CD4-positive, alpha-beta T cell treated with Interferon gamma for 1 hour (primary cell): ENCODE measurements at places on chromosomes 6 and 20.

GRCh38 chr20:3800256-3800877 lies 4.3 kb downstream of the CDC25B start:
- no peak for DNase-seq

DNA sequence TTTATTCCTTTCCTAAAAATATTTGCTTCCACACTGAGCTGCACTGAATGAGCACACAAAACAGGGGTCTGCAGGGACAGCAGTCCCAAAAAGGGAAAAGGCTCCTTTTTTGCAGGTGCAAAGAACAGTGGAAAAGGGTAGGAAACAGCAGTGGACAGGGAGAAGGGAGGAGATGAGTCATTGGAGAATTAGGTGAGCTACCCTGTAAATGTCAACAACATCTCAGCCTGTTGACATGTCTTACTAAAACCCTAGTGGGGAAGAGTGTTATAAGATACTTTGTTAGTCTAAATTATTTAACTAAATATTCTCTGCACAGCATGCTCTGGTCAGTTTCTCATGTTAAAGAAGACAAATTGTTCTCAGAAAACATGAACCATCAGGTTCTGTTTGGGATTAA lies 151.5 kb upstream of the FBXL4 start:
- no peak for DNase-seq

DNA sequence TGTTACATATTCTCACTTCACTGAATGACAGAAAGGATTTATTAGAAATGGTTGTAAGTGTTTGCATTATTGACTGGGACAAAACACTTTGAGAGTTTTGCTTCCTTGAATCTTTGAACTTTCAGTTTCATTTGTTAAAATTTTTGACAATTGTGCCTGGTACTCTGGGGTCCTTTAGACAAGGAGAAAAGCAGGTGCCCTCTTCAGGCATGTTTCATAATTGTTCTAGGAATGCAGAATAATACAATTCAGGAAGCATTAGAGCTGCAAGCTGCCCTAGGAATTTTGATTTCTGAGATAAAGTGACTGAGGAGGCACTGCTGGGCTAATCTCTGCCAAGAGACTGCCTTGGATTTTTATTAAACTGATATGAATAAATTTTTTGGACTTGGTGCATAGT lies 49.7 kb downstream of the TOP1 start:
- DNase-seq, result no peak

- DNase-seq, result no peak
Observed at GRCh38 chr20:37463726-37464494, 57.1 kb upstream of the NNAT start.

GRCh38 chr6:49966823-49967222 lies 2.6 kb downstream of the DEFB113 start:
- DNase-seq, result no peak

DNA sequence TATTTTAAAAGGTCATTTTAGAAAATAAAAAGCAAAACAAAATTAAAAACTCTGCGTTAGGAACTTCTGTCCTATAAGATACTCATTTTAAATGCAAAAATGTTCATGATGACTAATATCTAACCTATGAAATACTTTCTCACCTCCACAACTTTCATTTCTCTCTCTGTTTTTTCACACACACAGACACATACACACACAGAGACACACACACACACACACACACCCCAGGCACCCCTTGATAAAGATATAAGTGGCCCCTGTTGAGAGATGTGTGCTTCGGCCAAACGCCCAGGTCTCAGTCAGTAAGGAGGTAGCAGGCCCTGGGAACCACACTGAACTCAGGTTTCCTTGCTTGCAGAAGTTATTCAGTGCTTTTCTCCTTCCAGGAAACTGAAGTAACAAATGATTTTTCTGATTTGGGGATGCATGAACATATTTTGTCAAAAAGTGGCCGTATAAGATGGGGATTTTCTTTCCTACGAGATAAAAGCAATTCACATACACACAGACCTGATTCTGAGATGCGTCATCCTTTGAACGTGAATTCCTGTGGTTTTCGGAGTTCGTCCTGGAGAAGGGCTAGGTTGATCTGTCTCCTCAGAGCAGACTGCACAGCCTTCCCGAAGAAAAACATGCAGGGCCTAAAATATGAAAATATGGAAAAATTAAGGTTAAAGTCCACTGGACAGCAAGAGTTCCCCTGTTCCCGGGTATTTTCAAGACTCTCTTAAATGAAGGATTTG lies 306.8 kb upstream of the FOXQ1 start:
- DNase-seq, result no peak

- no peak for DNase-seq
Observed at GRCh38 chr6:66057034-66057433, 350.0 kb upstream of the EYS start.

DNA sequence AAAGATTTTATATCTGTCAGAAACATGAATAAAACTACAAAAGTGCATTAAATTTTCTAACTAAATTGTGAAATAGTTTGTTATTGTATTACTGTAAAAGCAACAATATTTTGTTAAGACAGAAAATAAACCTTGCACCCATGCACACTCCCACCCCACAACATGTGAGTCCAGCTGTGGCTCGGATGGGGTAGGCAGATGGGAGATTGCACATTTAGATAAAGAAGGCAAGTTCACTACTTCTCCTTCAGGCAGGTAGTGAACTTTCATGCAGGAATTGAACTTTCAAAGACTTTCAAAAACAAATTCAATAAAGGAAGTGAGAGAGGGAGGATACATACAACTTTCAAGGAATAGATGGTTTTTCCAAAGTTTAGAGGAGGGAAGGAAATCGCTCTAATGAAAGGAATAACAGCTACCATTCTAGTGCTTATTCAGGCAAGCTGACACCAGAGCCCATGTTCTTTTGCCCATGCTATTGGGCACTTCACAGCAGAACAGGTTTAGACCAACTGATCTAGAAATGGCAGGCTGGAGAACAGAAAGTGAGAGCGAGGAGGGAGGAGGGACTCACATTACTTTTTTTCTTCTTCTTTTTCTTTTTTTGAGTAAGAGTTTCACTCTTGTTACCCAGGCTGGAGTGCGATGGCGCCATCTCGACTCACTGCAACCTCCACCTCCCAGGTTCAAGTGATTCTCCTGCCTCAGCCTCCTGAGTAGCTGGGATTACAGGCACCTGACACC lies 28.5 kb downstream of the SF3B5 start:
- no peak for DNase-seq

- no peak for DNase-seq
Observed at GRCh38 chr20:41392871-41393704, 26.5 kb upstream of the EMILIN3 start.

DNA sequence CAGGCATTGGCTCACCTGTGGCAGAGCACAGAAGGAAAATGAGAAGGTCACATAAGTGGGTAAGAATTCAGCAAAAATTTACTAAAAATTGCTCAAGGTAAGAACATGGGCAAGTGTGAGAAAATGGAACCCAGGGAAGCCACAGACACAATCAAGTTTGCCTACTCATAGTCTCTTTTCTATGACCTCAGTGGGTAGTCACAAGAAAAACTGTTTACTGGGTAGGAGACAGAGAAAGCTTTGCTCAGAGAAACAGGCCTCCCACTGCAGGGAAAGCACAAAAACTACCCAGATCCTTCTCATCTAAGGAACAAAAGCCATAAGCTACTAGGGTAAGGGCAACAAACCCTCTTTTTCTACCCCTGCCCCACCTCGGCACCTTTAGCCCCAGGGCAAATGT lies 35.2 kb downstream of the FAM184A start:
- DNase-seq, result no peak

DNA sequence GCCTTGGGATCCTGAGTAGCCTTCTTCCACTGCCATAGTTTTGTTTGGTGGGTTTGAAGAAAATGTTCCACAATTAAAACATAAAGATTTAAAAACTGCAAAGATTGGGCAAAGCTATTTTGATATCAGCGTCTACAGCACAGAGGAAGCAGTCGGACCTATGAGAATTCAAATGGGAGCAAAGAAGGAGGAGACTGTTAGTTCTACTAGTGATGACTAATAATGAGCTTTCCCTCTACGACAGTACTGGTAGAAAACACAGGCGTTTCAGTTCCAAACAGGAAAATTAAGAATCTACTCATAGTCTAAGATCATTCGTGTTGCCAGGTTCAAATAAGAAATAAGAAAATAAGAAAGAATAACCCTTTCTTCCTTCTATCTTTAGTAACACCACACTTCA lies 121.2 kb downstream of the INSM1 start:
- DNase-seq, result no peak

- no peak for DNase-seq
Observed at GRCh38 chr20:39903806-39904465, 785.1 kb downstream of the MAFB start.

- no peak for DNase-seq
Observed at GRCh38 chr6:17863901-17864754, 123.3 kb downstream of the KIF13A start.

DNA sequence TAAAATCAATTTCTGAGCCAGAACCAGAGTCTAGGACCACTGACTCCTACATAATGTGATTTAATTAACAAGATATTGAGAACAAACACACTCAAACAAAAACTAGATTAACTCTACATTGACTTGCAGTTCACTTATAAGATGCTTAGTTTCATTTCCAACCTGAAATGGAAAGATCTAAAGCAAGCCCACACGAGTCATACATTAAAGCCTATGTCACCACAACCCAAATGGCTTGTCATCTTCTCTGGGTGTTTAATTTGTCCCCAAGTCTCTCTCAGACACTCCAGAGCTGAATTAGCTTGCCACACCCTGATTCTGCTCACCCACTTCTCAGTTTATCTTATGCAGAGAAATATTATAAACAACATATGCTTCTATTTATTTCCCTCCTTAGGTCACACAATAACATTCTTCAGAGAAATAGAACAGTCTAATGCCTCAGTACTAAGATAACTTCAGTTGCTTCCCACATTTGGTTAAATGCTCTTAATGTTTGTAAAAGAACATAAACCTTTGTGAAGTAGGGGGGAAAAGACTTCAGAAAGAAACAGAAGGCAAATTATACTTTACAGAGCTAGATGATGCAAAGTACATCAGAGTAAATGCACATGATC lies 8.8 kb upstream of the FBXO30 start:
- no peak for DNase-seq

DNA sequence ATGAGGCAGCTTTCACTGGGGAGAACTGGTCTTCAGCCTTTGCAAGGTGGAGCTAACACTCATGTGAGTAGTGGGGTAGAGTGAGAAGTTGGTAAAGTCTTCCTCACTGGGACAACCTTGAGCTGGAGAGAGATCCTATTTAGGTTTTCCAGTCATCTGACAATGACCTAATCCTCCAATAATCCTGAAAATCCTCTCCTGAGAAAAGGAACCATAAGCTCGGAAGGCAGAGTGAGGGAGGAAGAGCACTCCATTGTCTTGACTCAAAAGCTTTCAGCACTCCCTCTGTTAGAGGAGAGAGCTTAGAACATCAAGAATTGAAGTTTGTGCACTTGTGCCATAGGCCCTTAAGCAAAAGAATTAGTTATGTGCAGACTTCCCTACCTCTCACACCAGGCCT lies 77.8 kb downstream of the TRAM2 start:
- DNase-seq, result no peak

- no peak for DNase-seq
Observed at GRCh38 chr6:168711049-168711640, 270.2 kb downstream of the SMOC2 start.

DNA sequence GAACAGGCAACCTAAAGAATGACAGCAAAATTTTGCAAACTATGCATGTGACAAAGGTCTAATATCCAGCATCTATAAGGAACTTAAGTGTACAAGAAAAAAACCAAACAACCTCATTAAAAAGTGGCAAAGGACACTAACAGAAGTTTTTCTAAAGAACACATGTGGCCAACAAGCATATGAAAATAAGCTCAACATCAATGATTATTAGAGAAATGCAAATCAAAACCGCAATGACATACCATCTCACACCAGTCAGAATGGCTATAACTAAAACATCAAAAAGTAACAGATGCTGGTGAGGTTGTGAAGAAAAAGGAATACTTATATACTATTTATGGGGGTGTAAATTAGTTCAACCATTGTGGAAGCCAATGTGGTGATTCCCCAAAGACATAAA lies 5.5 kb downstream of the RFPL4B start:
- no peak for DNase-seq

DNA sequence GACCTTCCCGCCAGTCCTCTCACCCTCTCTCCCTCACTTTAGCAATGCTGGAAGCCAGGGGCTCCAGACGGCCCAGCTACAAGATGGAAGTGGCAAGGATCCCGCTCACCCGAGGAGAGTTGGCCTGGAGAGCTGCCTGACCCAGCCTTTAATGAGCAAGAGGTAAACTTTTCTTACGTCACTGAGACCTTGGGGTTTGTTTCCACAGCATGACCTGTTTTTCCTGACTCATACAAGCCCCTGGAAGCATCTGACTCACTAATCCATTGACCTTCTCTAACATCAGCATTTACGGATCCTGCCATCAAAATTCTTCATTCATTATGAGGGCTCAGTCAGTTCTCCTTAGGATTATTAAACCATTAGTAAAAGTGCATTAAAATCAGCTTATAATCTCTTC lies 120.4 kb downstream of the MYLK4 start:
- DNase-seq, result no peak

- DNase-seq, result no peak
Observed at GRCh38 chr20:19257865-19258264, 45.4 kb downstream of the SLC24A3 start.

DNA sequence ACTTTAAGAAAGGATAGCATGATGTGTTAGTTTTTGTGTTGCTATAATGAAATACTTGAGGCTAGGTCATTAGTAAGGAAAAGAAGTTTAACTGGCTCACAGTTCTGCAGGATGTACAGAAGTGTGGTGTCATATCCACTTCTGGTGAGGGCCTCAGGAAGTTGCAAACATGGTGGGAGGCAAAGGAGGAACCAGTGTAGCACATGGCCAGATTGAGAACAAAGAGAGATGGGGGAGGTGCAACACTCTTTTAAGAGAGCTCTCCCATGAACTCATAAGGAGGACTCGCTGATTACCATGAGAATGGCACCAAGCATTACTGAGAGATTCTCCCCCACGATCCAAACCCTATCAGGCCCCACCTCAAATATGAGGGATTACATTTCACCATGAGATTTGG lies 265.4 kb downstream of the RIMS1 start:
- DNase-seq, result no peak

DNA sequence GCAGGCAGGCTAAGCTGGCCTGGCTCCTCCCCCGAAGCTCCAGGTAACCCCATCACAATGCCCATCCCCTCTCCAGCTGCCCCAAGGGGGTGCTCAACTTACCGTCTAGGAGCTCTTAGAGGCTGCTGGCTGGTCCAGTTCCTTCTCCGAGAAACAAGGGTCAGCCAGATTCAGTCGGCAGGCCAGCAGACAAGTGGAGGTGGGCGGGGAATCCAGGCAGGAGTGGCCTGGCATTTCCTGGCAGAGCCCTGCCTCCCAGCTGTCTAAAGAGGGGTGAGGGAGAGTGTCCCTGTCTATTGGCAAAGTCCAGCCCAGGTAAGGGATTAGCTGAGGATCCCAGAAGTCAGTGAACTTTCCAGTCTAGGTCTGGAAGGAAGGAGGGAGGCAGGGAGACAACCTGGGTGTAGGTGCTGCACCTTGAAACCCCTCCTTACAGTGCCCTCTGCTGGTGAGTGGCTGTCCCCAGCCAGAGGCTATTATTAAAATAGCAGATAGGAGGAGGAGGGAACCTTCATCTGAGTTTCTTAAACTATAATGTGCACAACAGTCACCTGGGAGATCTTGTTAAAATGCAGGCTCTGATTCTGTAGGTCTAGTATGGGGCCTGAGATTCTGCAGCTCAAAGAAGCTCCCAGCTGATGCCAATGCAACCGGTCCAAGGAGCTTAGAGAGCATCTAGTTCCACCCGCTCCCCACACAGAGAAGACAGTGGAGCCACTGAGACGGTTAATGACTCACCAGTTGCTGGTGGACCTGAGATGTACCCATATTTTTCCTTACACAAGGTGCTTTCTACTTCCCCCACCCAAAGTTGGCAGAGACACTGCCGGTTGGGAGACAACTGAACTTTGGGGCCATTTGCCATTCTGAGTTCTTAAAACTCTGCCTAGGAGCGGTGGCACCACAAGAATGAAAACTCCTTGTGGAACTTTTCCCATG lies at the start of gene UNC5CL:
Gene UNC5CL (minus strand): TSS at position 162 of the 939 bp plus-strand sequence. CDS start 4,147 bp downstream, outside the sequence.
- peak; percentile 26 for DNase-seq
